CD4-positive, alpha-beta memory T cell (primary cell): ENCODE measurements at places on chromosomes 12 and 14.

DNA sequence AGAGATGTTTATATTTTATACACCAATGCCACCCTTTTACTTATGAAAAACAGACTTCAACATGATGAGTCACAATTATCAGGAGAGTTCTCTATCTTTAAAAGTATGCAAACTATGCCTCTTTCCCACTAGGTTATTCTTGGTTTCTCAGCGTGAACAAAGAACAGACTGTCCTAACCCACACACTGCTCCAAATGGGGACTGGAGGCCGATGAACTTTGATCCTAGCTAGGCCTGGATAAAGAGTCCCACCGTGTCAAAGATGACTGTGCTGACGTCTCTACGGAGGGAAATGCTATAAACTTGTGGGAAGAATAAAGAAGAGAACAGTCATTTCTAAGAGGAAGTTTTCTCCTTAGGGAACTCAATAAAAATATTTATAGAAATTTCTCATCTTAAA, 160.1 kb downstream of the EPS8 start:
- DNase-seq, result no peak

DNA sequence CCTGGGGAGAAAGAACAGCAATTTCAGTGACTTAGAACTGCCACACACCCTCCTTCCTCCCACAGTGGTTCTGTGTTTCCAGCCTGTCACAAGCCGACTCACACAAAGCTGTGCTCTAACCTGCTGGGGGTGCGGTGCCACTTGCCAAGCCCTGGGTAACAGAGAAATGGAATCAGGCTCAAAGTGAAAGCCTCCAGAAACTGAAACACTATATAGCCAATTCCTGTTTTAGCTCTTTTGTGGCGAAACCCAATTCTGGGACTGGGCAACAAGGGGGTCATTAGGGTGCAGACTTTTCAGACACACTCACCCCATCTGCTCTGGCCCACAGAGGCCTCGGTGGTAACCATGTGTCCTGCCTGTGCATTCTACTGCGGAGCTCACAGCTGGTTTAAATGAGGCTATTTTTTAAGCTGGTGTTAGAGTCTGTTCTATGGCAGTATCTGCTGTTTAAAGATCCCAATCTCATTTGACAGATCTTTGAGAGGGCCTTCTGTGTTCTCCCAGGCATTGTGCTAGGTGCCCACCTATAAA, 15.2 kb upstream of the ACTR6 start:
- no peak for DNase-seq

DNA sequence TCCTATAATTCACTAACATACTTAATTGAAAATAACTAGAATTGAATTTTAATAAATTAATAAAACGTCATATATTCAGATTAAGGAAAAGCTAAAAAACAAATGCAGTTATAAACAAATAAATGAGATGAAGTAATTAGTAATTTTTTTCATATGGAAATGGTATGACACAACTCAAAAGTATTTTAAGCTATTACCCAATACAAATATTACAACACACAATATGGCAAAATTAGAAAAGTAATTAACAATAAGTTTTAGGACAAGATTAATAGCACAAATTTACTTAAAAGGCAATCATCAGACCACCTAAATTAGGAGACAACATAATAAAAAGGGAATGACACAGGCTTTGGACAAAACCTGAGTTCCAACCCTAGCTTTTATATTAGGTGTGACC, 81.7 kb downstream of the EEA1 start:
- no peak for DNase-seq

DNA sequence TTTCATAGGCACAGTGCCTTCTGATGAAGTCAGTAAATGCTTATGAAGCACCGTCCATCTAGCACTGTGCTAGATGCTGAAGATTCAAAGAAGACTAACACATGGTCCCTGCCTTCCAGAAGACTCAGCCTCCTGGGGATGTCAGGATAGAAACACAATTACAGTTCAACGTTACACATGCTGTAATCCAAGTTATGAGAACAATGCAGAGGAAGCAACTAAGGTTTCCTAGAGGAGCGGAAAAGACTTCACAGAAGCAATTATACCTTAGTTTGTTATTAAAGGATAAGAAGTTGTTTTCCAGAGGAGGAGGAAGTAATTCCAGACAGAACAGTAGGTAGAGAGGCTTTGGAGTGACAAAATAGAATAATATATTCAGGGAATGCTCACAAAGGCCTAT, 66.9 kb upstream of the FGD4 start:
- DNase-seq, result no peak

DNA sequence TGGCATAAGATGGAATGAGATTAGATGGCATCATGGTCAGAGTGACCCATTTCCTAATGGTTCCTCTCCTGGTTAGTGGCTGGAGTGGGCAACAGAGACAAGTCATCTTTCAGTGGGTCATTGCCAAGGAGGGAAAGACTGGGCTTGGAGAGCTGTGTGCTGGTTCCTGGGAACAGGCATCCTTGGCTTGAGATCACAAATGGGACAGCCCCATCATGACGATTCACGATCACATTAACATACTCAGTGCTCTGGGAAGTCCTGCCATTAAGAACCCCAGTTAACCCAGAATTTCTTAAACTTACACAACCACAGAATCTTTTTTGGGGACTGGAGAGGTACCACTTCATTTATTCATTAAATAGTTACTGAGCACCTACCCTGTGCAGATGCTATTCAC, 27.3 kb downstream of the CHST11 start:
- DNase-seq, result no peak

DNA sequence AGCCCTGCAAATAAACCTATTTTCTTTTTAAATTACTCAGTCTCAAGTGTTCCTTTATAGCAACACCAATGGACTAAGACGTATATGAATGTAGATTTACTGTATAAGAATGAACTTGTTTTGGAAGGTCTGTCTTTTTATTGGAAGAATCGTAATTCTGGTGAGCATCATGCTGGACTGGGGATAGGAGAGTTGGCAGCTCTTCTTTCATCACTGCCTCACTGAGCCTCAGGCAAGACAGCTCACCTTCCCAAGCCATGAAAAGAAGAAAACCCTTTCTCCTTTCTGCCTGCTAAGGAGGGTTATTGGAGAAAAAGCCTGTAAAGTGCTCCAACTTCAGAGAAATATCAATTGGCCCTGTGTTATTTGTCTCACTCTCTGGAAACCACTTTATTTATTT, 9.1 kb upstream of the RNF34 start:
- no peak for DNase-seq
